ENCODE measurements at places on chromosomes 13 and 19. TPM values are rescaled to one million over a fixed set of nuclear protein-coding genes. Genes with fewer than 3 reads are reported as not detected.

Gene AP1M2
- 77.9 TPM for total RNA-seq

Gene ICAM1
- 91.0 TPM for total RNA-seq

Gene KBTBD6
- total RNA-seq, result 6.6 TPM

Gene NECTIN2
- total RNA-seq, result 174 TPM

Gene PRX
- total RNA-seq, result 1.8 TPM

Gene JSRP1
- total RNA-seq, result not detected

Gene ZNF829
- 2.6 TPM for total RNA-seq

Gene ETV2
- not detected for total RNA-seq

Gene LHB
- total RNA-seq, result 1.1 TPM

Gene GPR12
- not detected for total RNA-seq

Gene ZNF723
- not detected for total RNA-seq

Gene CSNK1G2
- total RNA-seq, result 59.2 TPM

DNA sequence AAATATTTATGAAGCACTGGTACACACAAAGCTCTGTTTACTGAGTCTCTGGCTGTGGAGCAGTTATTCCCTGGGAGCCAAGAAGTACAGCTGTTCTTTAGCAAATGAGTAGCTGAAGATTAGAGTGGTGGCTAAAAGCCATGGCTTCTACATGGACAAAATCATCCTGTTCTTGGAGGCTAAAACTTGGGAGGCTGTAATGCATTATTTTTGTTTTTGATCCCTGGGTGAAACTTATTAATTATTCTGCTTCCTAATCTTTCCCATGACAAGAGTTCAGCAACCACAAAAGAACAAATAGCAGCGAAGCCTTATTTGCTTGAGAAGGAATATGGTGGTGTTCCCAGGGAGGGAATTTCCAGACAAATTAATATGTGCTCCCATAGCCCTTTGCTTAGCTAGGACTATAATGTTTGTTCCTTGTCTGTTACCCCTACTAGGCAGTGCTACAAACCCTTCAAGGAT, 109.5 kb downstream of the DCT start:
- H3K36me3 ChIP-seq, result no peaks in the 10 kb centered on the region
- H3K4me3 ChIP-seq, result no peak overlapping the region

DNA sequence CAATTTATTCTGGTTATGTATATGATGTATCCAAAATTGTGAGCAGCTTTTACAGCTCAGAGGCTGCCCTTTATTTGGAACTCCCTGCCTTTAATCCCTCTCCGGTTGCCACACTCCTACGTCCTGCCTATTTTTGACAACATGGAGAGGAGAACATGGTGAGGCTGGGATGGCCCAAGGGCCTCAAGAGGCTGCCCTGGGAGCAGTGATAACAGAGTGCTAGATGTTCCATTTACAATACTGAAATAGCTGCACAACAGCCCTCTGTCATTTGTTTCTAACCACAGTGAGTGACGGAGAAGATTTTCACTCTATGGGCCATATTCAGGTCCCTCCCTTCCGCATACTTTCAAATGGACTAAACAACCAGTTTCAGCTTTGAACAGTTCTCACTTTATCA, 33.4 kb downstream of the STARD13 start:
- peaks cover 18% of the 10 kb centered on the region for H3K4me1 ChIP-seq
- no peaks in the 10 kb centered on the region for H3K36me3 ChIP-seq
- H3K27ac ChIP-seq, result no peak overlapping the region
- no peaks in the 10 kb centered on the region for H3K27me3 ChIP-seq
- H3K4me3 ChIP-seq, result no peak overlapping the region
- DNase-seq, result no peak

- no peaks in the 10 kb centered on the region for H3K4me1 ChIP-seq
- no peak for DNase-seq
- peaks cover 28% of the 10 kb centered on the region for H3K36me3 ChIP-seq
- H3K27ac ChIP-seq, result no peak overlapping the region
These were observed 23.0 kb upstream of the PLPP2 start for GRCh38 chr19:313988-314815.

DNA sequence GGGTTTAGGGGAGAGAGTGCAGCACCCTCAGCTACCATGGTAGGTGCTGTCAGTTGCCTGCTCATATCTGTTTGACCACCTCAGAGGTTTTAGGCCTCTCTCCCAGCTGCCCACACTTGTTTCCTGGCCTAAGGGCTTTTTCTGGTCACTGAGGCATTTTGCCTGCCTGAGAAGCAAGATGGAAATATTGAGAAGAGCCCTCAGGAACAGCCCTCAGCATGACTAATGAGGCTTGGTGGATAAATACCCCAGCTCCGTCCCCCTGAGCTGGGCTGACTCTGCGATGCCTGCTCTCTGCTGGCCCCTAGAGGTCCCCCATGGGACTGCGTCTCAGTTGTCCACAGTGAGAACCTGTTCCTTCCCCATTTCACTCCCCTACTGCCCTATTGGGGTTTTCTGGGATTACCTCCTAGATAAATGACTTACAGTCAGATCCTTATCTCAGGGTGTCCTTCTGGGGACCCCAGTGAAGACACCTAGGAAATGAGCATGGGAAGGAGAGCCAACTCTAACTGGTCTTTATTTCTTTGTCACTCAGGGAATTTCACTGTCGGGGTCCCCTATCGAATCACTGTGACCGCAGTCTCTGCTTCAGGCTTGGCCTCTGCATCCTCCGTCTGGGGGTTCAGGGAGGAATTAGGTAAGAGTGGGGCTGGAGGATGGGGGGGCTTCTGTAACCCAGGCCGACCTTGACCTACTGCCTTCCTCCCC, 13.3 kb downstream of the PALM3 start:
- DNase-seq, result peak; percentile 54
- no peak overlapping the region for H3K4me3 ChIP-seq
- H3K4me1 ChIP-seq, result no peaks in the 10 kb centered on the region
- peaks cover 12% of the 10 kb centered on the region for H3K36me3 ChIP-seq

DNA sequence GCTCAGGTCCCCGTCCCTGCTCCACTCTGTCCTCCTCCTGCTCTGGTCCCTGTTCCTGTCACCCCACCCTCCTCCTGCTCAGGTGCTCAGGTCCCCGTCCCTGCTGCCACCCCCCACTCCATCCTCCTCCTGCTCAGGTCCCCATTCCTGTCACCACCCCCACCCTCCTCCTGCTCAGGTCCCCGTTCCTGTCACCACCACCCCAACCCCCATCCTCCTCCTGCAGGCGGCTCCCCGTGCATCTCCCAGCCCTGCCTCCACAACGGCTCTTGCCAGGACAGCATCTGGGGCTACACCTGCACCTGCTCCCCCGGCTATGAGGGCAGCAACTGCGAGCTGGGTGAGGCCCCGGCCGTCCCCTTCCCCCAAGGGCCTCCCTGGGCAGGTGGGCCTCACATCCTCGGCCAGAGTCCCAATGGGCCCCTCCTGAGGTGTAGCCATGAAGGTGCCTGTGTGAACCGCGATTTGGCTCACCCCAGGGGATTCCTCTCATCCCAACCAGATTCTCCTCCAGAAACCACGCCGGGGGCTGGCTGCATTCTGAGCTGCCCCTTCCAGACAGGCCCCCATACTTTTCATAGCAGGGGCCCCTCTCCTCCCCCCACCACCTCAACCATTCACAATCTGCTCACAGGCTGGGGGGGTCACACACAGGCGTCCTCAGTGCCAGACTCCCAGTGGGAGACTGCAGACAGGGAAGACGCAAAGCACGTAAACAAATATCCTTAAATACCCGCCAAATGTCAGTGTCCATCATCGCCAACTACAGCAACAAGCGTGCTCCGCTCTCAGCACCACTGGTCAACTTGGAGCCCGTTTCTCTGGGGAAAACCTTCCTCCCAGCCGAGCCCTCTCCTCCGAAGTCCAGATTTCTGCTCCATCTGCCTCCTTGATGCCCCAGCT, 4.6 kb downstream of the PROZ start:
- no peaks in the 10 kb centered on the region for H3K36me3 ChIP-seq
- no peak for DNase-seq
- no peak overlapping the region for H3K27ac ChIP-seq
- H3K4me1 ChIP-seq, result no peaks in the 10 kb centered on the region
- H3K27me3 ChIP-seq, result peaks cover 18% of the 10 kb centered on the region

GRCh38 chr19:54002495-54003315, 11.3 kb downstream of the CACNG6 start:
- peak overlapping the region; percentile 88 for H3K27ac ChIP-seq
- H3K4me3 ChIP-seq, result peak overlapping the region; percentile 20
- DNase-seq, result peak; percentile 73
- H3K36me3 ChIP-seq, result peaks cover 68% of the 10 kb centered on the region

DNA sequence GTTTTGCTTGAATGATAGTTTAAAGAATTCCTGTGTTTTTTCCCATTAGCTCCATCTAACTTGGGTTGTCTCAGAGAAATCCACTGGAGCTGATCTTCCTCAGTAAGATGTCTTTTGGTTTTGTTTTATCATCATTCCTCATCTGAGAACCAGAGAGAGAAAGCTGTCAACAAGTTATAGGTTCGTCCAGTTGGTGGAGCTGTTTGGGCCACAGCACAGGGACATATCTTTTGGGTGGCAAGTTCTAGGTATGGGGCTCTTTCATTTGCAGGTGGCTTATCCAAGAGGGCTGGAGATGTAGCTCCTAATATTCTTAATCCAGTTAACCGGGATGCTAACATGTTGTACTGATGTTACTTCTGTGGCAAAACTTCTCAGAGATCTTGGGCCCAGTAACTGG, 174.2 kb downstream of the KCNRG start:
- H3K4me1 ChIP-seq, result peaks cover 18% of the 10 kb centered on the region
- H3K27ac ChIP-seq, result no peak overlapping the region
- peaks cover 6% of the 10 kb centered on the region for H3K36me3 ChIP-seq
- H3K4me3 ChIP-seq, result no peak overlapping the region

DNA sequence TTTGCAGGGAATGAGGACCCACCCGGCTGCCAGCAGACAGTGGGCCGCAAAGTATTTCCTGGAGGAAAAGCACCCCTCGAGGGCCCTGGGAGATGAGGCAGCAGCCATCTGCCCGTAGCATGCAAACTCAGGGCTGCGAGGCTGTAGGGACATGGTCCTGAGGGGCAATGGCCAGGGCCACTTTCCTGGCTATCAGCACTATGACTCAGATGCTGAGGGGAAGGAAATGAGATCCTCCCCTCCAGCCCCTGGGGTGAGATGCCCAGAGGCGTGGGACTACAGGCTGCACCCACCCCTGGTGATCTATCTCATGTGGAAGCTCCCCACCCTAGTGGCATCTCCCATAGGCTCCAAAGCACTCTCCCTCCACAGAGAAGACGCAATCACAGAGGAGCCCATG, 80.1 kb downstream of the SLC7A1 start:
- no peak for DNase-seq
- no peaks in the 10 kb centered on the region for H3K4me1 ChIP-seq
- H3K36me3 ChIP-seq, result peaks cover 46% of the 10 kb centered on the region
- no peak overlapping the region for H3K27ac ChIP-seq

DNA sequence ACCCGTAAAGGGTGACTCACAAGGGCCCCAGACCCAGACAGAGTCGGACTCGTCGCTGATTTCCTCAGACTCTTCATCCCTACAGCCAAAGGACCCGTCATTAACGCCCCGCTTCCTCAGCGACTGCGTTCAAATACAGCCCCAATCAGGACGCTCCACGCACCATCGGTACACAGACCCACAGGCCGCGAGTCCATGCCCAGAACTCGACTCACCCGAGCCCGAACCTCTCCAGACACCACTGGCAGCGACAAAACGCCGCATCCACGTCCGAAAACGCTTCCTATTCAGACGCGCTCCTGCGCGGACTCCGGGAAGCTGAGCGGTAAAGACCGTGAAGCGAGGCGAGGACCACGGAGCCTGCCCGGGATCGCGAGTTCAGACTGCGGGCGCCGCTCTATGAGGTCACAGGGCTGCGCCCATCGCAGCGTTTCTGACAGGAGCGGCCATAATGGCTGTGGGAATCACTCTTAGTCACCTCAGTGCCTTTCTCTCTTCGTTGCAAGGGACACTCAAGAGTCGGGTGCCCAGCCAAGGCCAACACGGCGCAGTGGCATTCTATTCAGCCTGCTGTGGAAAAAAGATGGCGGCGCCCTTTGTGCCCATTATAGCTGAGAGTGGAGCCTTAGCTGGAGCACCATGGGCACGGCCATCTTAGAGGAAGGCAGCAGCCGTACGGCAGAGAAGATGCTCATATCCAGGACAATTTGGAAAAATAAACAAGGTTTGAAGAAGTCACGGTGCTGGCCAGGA, at the start of gene ZNF614:
ZNF614 (minus strand) TSS at position 353 of the 753 bp plus-strand sequence. CDS start 2,634 bp downstream, outside the sequence.
- H3K4me3 ChIP-seq, result peak within 1 kb of the TSS; percentile 79
- H3K4me1 ChIP-seq, result peaks cover 6% of the 10 kb centered on the region
- DNase-seq, result peak; percentile 91
- H3K27me3 ChIP-seq, result no peaks in the 10 kb centered on the region
- peaks cover 58% of the 10 kb centered on the region for H3K36me3 ChIP-seq

GRCh38 chr13:47463726-47464125, 537.3 kb downstream of the SUCLA2 start:
- DNase-seq, result no peak
- H3K27ac ChIP-seq, result no peak overlapping the region
- no peaks in the 10 kb centered on the region for H3K27me3 ChIP-seq

GRCh38 chr13:72970956-72971355, 87.8 kb upstream of the KLF5 start:
- no peaks in the 10 kb centered on the region for H3K4me1 ChIP-seq
- no peak overlapping the region for H3K27ac ChIP-seq
- DNase-seq, result no peak
- no peaks in the 10 kb centered on the region for H3K27me3 ChIP-seq

GRCh38 chr13:113584870-113585671, 518 bp downstream of the TFDP1 start:
- no peaks in the 10 kb centered on the region for H3K27me3 ChIP-seq
- no peaks in the 10 kb centered on the region for H3K4me1 ChIP-seq
- H3K36me3 ChIP-seq, result peaks cover 13% of the 10 kb centered on the region

DNA sequence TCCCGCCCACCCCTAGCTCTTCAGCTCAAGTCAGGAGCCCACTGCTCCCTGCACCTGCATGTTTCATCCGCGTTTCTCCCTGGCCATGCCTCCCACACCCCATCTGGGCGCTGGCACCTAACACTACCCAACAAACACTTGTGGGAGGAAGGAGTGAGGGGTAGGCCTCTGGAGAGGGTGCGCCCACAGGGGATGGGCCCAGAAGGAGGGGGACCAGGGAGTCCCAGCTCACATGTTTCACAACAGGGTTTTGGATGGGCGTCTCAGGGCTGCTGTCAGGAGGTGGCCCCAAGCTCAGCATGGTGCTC, 12.1 kb upstream of the TMEM86B start:
- no peak overlapping the region for H3K4me3 ChIP-seq
- H3K36me3 ChIP-seq, result peaks cover 65% of the 10 kb centered on the region
- no peak overlapping the region for H3K27ac ChIP-seq

- H3K27ac ChIP-seq, result no peak overlapping the region
- no peaks in the 10 kb centered on the region for H3K36me3 ChIP-seq
- no peak overlapping the region for H3K4me3 ChIP-seq
- no peaks in the 10 kb centered on the region for H3K4me1 ChIP-seq
- no peaks in the 10 kb centered on the region for H3K27me3 ChIP-seq
These were observed 208.5 kb downstream of the PCCA start for GRCh38 chr13:100297413-100297812.

GRCh38 chr19:31349160-31349881, at the start of gene TSHZ3:
Gene TSHZ3 (minus strand): TSS chr19:31349436. CDS start chr19:31349219, 217 bp downstream.
- no peak within 1 kb of the TSS for H3K4me3 ChIP-seq
- H3K4me1 ChIP-seq, result no peaks in the 10 kb centered on the region
- H3K27me3 ChIP-seq, result no peaks in the 10 kb centered on the region
- no peak within 1 kb of the TSS for H3K27ac ChIP-seq
- no peak for DNase-seq

DNA sequence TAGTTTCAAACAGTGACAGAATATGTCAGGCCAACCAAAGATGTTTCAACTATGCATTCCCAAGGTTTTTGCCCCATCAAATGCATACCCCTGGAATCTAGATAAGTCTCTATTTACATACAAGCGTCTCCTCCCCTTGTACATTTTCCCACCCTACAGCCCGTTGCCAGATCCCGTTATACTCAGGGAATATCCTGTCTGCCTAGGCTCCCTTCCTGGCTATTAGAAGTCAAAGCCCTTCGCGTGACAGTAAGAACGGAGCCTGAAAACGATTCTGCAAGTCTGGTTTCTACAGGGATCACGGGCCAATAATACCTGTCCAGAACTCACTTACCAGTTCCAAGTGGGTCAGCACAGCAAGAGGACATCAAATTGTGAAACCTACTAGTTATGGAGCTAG, 134.8 kb downstream of the LACC1 start:
- H3K27ac ChIP-seq, result no peak overlapping the region
- no peak overlapping the region for H3K4me3 ChIP-seq
- no peaks in the 10 kb centered on the region for H3K36me3 ChIP-seq

Measured in Calu3 (cell line).